NCI-H510A treated with DMSO at 0.1 percent for 48 hours (cell line): ENCODE measurements at places on chromosomes 11 and 22.

- DNase-seq: no peak
These were observed 93.6 kb downstream of the PDE2A start for GRCh38 chr11:72580642-72580950.

DNA sequence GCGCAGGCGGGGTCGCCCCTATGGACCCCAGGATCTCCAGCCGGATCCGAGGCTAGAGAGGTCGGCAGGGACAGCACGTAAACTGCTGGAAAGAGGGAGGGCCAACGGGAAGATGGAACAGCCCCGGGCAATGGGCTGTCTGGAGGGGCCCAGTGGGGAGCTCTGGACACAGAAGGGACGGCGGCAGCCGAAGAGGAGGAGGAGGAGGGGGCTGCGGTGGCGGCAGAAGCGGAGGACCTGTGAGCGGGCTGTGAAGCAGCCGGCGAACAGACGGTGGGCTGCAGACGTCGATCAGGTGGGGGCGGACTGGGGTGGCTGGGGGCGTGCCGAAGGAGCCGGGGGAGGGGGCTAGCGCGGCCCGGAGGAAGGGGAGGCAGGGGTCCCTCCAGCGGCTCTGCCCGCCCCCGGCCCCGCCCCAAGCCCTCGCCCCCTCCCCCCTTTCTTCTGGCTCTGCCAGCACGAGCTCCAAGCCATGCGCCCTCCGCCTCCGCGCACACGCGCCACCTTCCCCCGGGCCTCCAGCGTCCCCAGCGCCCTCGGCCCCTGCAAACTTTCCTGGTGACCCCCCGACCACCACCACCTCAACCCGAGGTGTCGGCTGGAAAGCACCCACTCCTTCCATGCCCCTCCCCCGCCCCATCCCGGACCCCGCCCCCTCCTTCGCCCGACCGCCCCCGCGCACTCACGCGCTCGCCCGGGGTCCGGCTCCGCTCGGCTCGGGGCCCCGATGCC, 432 bp downstream of the TNKS1BP1 start:
- DNase-seq: no peak

GRCh38 chr22:32426881-32427280, 14.8 kb upstream of the RTCB start:
- no peak for DNase-seq

- no peak for DNase-seq
These were observed 87.3 kb downstream of the CELSR1 start for GRCh38 chr22:46449974-46450745.

- no peak for DNase-seq
These were observed 7.3 kb upstream of the SGSM3 start for GRCh38 chr22:40363059-40363458.

DNA sequence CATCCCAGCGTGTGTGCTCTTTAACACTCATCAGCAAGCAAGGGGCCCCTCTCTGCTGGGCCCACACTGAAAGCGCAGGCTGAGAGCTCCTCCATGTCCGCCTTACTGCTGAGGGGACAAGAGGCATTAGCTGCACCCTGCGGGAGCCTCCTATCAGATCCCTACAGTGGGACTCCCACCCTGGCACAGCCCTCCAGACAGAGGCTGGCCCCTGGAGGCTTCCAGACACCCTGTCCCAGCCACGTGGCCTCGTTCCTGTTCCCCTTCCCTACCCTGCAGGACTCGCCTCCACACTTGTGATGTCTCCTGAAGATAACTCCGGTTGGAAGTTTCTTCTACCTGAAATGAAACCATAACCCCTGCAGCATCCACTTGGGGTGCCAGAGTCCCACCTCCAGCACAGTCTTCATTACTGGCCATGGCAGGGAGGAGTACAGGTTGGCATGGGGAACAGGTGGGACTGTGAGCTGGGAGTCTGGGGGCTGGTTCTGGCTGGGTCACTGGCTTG, 5.0 kb upstream of the SH3BP1 start:
- no peak for DNase-seq

DNA sequence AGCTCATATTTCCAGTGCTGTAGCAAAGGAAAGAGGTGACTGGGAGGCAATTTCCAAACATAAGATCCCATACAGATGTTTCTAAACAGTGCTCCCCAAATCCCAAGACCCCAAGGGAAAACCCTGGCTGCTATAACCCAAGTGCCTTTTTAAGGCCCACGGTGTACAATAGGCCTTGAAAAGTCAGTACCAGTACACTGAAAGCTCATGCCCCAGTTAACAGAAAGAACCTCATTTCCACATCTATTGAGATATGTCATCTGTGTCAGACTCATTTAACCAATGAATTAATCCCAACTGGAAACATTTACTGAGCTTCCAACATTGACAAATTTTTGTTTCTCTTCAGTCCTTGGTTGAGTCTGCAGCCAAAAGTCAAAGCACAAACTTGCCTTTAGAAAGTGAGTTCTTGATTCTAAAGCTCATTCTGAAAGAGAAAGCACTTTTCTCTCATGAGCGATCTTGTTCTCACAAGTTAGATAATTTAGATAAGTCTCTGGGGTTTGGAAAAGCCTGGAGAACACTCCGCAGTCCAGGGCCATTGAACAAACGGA, 239.8 kb upstream of the ARHGAP20 start:
- DNase-seq: no peak

DNA sequence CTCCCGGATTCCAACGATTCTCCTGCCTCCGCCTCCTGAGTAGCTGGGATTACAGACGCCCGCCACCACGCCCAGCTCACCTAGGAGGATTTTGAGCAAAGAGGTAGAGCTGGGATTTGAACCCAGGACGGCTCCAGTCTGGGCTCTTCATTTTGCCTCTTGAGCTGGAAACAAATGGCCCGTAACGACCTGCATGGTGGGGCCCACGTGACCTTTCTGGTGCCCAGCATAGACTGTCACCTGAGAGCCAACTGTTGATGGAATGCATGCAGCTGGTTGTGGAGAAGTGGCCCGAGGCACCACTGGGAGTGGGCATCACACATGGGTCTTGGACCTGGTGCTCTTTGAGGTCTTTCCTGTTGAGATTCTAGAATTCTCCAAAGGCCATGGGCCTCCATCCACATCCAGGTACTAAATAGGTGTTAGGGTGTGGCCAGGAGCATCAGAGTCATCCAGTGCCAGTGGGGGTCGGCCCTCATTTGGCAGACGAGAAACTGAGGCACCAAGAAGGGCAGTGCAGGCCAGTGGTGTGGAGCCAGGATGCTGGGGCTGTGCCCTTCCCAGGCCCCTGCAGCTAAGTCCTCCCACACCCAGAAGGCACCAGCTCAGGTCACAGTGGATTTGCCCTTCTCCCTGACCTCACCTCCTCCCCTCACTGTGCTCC, 3.9 kb downstream of the ATF4 start:
- DNase-seq: no peak

- no peak for DNase-seq
These were observed 3.5 kb downstream of the PPP1CA start for GRCh38 chr11:67397986-67398660.

DNA sequence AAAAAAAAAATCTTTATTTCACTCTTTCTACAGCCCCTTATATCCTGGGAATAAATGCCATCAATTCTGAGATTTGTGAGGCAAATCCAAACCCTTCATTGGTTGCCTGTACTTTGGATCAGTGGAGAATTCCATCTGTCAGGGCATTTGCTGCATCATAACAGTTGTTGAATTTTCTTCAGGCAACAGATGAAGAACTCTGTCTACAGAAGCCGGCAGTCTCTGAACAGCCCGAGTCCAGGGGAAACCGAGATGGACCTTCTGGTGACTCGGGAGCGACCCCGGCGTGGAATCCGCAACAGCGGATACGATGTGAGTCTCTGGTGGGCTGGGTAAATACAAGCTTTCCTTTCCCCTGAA, 82.3 kb downstream of the C11orf91 start:
- no peak for DNase-seq

GRCh38 chr11:121351083-121351630, 58.6 kb downstream of the SC5D start:
- DNase-seq: no peak

GRCh38 chr11:86176165-86176884, 68.2 kb upstream of the EED start:
- DNase-seq: no peak

- DNase-seq: no peak
These were observed 1.8 kb downstream of the B4GALNT4 start for GRCh38 chr11:371051-371450.

GRCh38 chr11:112942966-112943643, 18.1 kb upstream of the NCAM1 start:
- DNase-seq: no peak
